ENCODE measurements at places on chromosomes 2 and 18. TPM values are rescaled to one million over a fixed set of nuclear protein-coding genes. Genes with fewer than 3 reads are reported as not detected.

The TYW5 gene
- 3.7 TPM for total RNA-seq

The CCDC88A gene
- 22.6 TPM for total RNA-seq

The SMARCAL1 gene
- 12.6 TPM for total RNA-seq

The LYG2 gene
- total RNA-seq, result not detected

The CYP27A1 gene
- total RNA-seq, result not detected

The TUBA3E gene
- total RNA-seq, result not detected

The GAREM2 gene
- 12.8 TPM for total RNA-seq

The ADCY3 gene
- total RNA-seq, result 20.4 TPM

The FAM124B gene
- total RNA-seq, result not detected

The ASPRV1 gene
- total RNA-seq, result 0.55 TPM

The PMAIP1 gene
- 0.27 TPM for total RNA-seq

The WDR7 gene
- total RNA-seq, result 19.7 TPM

The DOK6 gene
- total RNA-seq, result 0.10 TPM

The DLX1 gene
- 26.2 TPM for total RNA-seq

The ANKRD53 gene
- 0.54 TPM for total RNA-seq

The RETSAT gene
- total RNA-seq, result 39.6 TPM

The SERPINB3 gene
- total RNA-seq, result not detected

The ANKRD36B gene
- total RNA-seq, result 8.5 TPM

The PID1 gene
- not detected for total RNA-seq

The PCARE gene
- not detected for total RNA-seq

The SERPINB11 gene
- not detected for total RNA-seq

The LHCGR gene
- not detected for total RNA-seq

The CERS6 gene
- total RNA-seq, result 23.5 TPM

The FOXD4L1 gene
- not detected for total RNA-seq

The SERPINB4 gene
- not detected for total RNA-seq

The CCDC102B gene
- total RNA-seq, result 1.0 TPM

The SKOR2 gene
- total RNA-seq, result not detected

The ZCCHC2 gene
- total RNA-seq, result 27.0 TPM

The GDF7 gene
- 1.2 TPM for total RNA-seq

The SYT4 gene
- not detected for total RNA-seq

The ZNF519 gene
- total RNA-seq, result 5.6 TPM

The CCNT2 gene
- 18.3 TPM for total RNA-seq

The CELF4 gene
- total RNA-seq, result not detected

The LYPD6B gene
- 21.3 TPM for total RNA-seq

The CCBE1 gene
- not detected for total RNA-seq

The PECR gene
- total RNA-seq, result 11.2 TPM

All from G401 (cell line).